ENCODE measurements at places on chromosomes 4 and X.
A peak's percentile ranks its signal among the peaks of the same experiment; 100 is the strongest.

GRCh38 chr4:16858275-16858752 is 40.1 kb downstream of the LDB2 start:
- peak; percentile 32 for DNase-seq

DNA sequence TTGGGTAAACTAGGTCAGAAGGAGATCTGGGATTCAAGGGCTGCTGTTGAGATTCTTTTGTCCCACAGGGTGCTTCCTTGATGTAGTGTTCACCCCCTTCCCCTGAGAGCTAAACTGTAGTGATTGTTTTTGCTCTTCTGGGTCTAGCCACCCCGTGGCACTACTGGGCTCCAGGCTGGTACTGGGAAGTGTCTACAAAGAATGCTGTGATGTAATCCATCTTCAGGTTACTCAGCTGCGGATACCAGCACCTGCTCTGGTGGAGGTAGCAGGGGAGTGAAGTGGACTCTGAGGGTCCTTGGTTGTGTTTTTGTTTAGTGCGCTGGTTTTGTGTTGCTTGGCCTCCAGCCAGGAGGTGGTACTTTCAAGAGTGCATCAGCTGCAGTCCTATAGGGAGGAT is 365.5 kb downstream of the ZNF674 start:
- no peak for DNase-seq

GRCh38 chr4:186104890-186105646 is 564 bp downstream of the FAM149A start:
- peak; percentile 20 for DNase-seq

DNA sequence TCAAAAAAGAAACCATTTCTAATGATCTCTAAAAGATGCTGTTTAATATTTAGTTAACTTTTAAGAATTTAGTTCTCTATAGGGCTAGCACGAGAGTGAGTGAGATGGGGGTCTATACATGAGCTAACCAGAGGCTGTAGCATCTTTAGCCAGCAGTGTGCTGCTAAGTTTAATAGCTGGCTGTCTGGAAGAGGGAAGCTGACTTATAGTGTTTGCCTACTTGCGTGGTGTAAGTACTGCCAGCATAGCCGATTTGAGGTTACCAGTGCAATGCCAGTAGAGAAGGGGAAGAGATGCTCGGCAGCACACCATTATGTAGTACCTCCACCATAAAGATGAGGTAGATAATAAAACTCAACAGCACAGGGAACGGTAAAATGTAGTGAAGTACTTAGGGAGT is 47.1 kb upstream of the TMEM131L start:
- no peak for DNase-seq

GRCh38 chr4:168475745-168476144 is 4.5 kb downstream of the DDX60L start:
- DNase-seq: peak; percentile 23
